Gastrocnemius medialis (tissue), 4 donors: ENCODE measurements at places on chromosomes 7 and 10. TPM values are rescaled to one million over a fixed set of nuclear protein-coding genes. Genes with fewer than 3 reads are reported as not detected.
A peak's percentile ranks its signal among the peaks of the same experiment; 100 is the strongest.

The LRRTM3 gene
- total RNA-seq: not detected

- H3K4me1 ChIP-seq: peaks cover 44% of the 10 kb centered on the region
- no peaks in the 10 kb centered on the region for H3K27me3 ChIP-seq
- DNase-seq: peak; percentile 82
- H3K27ac ChIP-seq: peak overlapping the region; percentile 94
- H3K4me3 ChIP-seq: peak overlapping the region; percentile 85
Observed at GRCh38 chr10:70381471-70382421, 679 bp downstream of the LRRC20 start.

DNA sequence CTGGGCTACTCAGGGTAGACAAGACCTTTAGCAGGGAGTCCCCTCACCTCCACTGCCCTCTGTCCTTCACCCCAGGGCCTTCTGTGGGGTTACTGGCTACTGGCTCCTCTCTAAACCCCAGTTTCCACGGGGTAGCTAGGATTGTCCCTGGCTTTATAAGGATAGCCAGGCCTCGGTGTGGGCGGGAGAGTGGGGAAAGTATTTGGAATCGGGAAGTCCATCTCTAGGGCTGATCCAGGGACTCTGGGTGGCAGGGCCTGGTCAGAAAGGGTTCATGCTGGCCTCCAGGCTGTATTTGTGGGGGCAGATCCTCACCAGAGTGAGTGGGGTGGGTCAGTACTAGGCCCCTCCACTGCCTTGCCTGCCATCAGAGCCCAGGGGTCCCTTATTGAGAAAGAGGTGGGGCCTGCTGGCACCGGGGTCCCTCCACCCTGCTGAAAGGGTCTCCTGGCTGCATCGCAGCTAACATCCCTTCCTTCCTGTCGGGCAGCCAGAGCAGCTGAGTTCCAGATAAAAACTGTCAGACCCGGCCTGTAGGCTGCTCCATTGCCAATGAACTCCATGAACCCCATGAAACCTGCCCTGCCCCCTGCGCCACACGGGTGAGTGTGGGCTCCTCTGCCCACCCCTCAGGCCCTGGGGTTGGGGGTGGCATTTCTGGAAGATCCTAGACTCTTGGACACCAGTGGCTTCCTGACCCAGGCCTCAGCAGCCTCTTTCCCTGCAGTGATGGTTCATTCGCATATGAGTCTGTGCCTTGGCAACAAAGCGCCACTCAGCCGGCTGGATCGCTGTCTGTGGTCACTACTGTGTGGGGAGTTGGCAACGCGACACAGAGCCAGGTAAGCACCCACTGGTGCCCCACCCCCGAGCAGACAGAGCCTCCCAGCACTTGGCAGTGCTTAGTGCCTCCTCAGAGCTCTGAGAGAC lies 7.3 kb downstream of the ZMIZ2 start:
- no peak for DNase-seq
- H3K27ac ChIP-seq: no peak overlapping the region
- H3K4me1 ChIP-seq: peaks cover 17% of the 10 kb centered on the region

- no peaks in the 10 kb centered on the region for H3K4me1 ChIP-seq
- no peak for DNase-seq
- H3K4me3 ChIP-seq: no peak overlapping the region
- no peaks in the 10 kb centered on the region for H3K36me3 ChIP-seq
- no peak overlapping the region for H3K27ac ChIP-seq
Observed at GRCh38 chr10:100863433-100863832, 49.3 kb upstream of the SLF2 start.

DNA sequence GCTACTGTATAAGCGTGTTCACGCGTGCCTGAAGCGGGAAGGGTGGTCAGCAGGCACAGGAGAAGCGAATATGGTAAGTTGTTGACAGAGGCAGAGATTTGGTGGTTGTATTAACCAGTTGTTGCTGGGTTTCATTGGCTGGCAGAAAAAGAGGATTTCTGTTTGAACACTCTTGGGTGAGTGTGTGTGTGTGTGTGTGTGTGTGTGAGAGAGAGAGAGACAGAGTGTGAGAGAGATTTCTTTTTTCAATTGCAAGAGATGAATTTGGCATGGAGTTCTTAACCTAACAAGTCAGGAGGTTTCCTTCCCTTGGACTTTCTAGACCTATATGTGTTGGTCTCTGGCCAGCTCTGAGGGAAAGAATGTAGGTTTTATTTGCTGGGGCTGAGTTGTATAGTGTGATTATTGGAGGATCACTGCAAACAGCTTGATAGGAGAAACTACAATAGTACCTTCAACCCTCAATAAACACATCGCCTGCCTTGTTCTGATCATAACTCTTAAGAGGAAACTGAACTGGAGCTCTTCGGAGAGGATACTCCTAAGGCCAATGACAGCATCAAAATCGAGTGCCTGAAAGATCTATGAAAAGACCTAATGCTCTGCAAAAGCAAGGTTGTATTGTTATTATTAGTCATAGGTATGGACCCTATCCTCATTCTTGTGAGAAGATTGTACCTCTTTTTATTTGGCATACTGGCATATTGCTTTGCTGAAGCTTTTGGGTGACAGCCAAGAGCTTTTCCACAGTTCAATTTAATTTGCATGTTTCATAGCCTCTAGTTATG lies 1.2 kb downstream of the MCU start:
- no peaks in the 10 kb centered on the region for H3K27me3 ChIP-seq
- no peak for DNase-seq

DNA sequence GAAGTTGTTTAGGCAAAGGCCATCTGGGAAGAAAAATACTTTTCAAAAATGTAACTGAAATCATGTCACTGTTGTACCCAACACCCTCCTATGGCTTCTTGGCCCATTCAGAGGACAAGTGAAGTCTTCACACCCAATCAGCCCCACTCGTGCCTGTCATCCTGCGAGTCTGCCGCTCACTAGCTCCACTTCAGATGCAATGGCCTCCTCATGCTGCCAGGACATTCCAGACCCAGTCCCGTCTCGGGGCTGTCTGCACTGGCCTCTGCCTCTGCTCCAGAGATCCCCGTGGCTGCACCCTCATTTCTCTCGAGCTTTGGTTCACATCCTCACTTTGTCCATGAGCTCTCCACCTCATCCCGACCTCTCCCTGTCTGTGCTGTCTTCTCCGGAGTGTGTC lies 227.1 kb downstream of the KCNMA1 start:
- no peak overlapping the region for H3K4me3 ChIP-seq
- peak overlapping the region; percentile 26 for H3K27ac ChIP-seq
- DNase-seq: no peak
- H3K36me3 ChIP-seq: no peaks in the 10 kb centered on the region

- H3K4me1 ChIP-seq: no peaks in the 10 kb centered on the region
- H3K36me3 ChIP-seq: no peaks in the 10 kb centered on the region
- DNase-seq: no peak
- no peak overlapping the region for H3K4me3 ChIP-seq
- H3K27me3 ChIP-seq: no peaks in the 10 kb centered on the region
- no peak overlapping the region for H3K27ac ChIP-seq
Observed at GRCh38 chr7:98142658-98143057, 36.0 kb downstream of the LMTK2 start.

- DNase-seq: no peak
- H3K4me3 ChIP-seq: no peak overlapping the region
- no peaks in the 10 kb centered on the region for H3K36me3 ChIP-seq
- no peak overlapping the region for H3K27ac ChIP-seq
Observed at GRCh38 chr10:98608411-98608810, 161.7 kb upstream of the HPS1 start.

DNA sequence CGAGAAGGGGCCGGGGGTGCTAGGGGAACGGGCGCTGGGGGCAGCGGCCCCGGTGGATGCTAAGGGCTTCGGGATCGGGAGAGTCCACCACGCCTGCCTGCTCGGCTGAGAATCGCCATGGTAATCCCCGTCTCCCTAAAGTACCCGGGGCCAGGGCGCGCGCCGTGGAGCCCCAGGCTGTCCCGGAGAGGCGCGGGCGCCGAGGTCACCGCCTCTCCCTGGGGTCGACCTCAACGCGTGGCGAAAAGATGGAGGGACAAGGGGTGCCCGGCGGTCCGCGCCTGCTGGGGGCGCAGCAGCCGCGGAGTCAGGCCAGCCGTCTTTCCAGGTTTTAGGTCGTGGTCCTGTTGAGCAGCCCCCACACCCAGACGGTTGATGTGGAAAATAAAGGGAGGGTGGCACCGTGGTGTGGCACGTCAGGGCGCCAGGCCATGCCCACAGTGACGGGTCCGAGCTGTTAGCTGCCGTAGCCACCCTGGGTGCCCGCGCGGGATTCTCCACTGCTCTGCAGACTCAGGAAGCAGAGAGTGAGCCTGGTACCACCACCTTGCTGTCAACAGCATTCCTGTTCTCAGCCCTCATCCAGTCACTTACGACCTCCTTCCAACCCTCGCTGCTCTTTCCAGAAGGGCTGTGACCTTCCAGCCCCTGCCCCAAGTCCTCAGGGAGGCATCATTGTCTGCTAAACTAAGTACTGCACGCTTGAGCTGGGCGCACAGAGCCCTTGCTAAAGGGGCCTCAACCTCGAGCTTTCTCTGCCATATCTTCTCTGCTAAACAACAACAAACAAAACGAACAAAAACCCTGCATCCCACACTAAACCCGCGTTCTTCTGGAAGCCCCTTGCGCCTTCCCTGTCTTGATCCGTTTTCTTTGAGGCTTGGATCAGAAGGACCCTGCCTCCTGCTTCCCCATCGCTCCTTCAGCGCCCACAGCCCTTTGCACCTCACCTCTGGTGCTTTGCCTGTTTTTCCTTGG lies 666 bp downstream of the SMKR1 start:
- H3K27ac ChIP-seq: no peak overlapping the region
- no peaks in the 10 kb centered on the region for H3K36me3 ChIP-seq
- H3K4me1 ChIP-seq: peaks cover 7% of the 10 kb centered on the region
- H3K4me3 ChIP-seq: peak overlapping the region; percentile 59
- H3K27me3 ChIP-seq: no peaks in the 10 kb centered on the region
- no peak for DNase-seq

DNA sequence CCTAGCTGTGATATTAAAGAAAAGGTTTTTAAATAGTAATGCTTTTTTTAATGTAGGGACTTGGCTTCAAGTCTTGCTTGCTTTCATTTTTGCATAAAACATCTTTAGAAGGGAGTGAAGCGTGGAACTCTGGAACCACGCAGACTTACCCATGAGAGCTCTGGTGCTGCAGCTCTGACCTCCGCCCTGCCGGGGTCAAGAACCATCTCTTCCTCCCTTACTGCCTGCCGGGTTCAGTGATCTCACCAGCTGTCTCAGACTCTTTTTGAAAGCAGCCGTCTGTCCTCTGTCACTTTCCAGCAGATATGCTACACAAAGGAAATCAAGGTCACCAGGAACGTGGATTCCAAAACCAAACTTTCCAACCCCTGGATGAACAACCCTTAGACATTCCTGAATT lies 353.8 kb downstream of the GPR37 start:
- H3K4me3 ChIP-seq: no peak overlapping the region
- no peak for DNase-seq
- H3K27ac ChIP-seq: no peak overlapping the region
- H3K27me3 ChIP-seq: no peaks in the 10 kb centered on the region
- H3K4me1 ChIP-seq: no peaks in the 10 kb centered on the region

The SORBS1 gene
- total RNA-seq: 224 TPM

DNA sequence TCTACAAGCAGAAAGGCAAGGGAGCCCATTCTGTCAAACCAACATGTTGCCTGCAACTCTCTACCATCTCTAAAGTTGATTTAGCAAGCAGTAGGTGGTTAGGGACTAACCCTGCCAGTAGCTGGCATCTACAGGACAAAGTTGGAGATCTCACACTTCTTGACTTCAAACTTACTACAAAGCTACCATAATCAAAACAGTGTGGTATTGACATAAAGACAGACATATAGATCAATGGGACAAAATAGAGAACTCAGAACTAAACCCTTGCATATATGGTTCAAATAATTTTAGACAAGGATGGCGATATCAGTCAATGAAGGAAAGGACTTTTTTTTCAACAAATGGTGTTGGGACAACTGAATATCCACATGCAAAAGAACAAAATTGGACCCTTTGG lies 84.9 kb downstream of the MAP3K8 start:
- DNase-seq: no peak
- H3K4me1 ChIP-seq: no peaks in the 10 kb centered on the region
- no peaks in the 10 kb centered on the region for H3K36me3 ChIP-seq
- no peaks in the 10 kb centered on the region for H3K27me3 ChIP-seq

- no peak overlapping the region for H3K27ac ChIP-seq
- no peak for DNase-seq
- H3K4me3 ChIP-seq: peak overlapping the region; percentile 82
Observed at GRCh38 chr7:104983076-104983577, 30.9 kb upstream of the KMT2E start.

DNA sequence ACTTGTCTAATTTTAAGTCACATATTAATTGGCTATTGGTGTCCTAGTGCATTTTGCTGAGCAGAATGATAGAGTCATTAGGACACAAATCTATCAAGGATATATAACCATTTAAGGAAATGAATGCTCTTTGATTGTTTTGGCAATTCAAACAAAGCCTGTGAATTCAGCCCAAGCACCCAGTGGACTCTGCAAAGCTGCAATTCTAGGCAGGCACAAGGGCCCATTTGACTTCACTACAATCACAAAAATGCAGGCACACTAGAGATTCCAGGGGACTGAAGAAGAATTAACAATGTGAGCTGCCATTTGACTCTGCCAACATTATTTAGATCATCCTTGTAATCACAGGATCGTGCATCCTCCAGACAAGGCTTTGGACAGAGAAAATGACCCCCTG lies 544.2 kb upstream of the PHF14 start:
- H3K27me3 ChIP-seq: no peaks in the 10 kb centered on the region
- no peak overlapping the region for H3K27ac ChIP-seq
- no peaks in the 10 kb centered on the region for H3K36me3 ChIP-seq
- no peaks in the 10 kb centered on the region for H3K4me1 ChIP-seq

DNA sequence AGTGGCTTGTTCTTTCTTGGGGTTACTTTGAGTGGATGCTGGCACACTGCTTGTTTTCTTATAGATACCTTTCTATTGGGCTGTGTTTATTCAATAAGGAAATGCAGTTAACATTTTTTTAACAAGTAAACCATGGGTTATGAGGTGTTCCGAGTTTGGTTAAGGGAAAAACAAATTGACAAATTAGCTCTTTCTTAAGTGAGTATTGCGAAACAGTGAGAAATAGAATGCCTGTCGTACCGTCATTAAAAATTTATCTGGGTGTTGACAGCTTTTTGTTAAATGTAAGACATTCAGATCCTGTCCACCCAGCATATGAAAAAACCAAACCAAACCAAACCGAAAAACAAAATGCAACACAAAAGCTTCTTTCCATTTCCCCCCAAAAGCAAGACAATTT lies 6.2 kb downstream of the CUX1 start:
- H3K4me3 ChIP-seq: no peak overlapping the region
- H3K4me1 ChIP-seq: peaks cover 56% of the 10 kb centered on the region
- H3K36me3 ChIP-seq: no peaks in the 10 kb centered on the region
- H3K27ac ChIP-seq: peak overlapping the region; percentile 45

GRCh38 chr10:95246582-95247051 lies 44.2 kb downstream of the PDLIM1 start:
- H3K27me3 ChIP-seq: no peaks in the 10 kb centered on the region
- H3K4me3 ChIP-seq: no peak overlapping the region
- H3K27ac ChIP-seq: peak overlapping the region; percentile 82
- H3K4me1 ChIP-seq: peaks cover 50% of the 10 kb centered on the region

GRCh38 chr7:92415225-92415624 lies 32.1 kb upstream of the GATAD1 start:
- no peak overlapping the region for H3K4me3 ChIP-seq
- H3K27me3 ChIP-seq: no peaks in the 10 kb centered on the region
- H3K36me3 ChIP-seq: no peaks in the 10 kb centered on the region
- H3K27ac ChIP-seq: no peak overlapping the region

- no peak overlapping the region for H3K4me3 ChIP-seq
- no peak for DNase-seq
- H3K27ac ChIP-seq: no peak overlapping the region
- H3K4me1 ChIP-seq: no peaks in the 10 kb centered on the region
- no peaks in the 10 kb centered on the region for H3K27me3 ChIP-seq
Observed at GRCh38 chr7:8699875-8700624, 266.6 kb downstream of the NXPH1 start.

GRCh38 chr10:92763634-92764155 lies 73.9 kb downstream of the HHEX start:
- H3K4me3 ChIP-seq: no peak overlapping the region
- H3K27ac ChIP-seq: no peak overlapping the region
- no peaks in the 10 kb centered on the region for H3K36me3 ChIP-seq
- H3K4me1 ChIP-seq: no peaks in the 10 kb centered on the region
- DNase-seq: no peak
